A549 treated with CORT108297 at 1 μM for 4 hours (cell line): ENCODE measurements at places on chromosomes 1 and 21. TPM values are rescaled to one million over a fixed set of nuclear protein-coding genes. Genes with fewer than 3 reads are reported as not detected.

BSND gene
- 0.02 TPM in 1 of 5 replicates, not detected in the others for total RNA-seq

PCSK9 gene
- total RNA-seq, result 2.0 to 4.6 TPM (median 3.5 TPM) in 5 replicates

CFHR5 gene
- not detected in 5 replicates for total RNA-seq

RNU1-2 gene
- 11.7 TPM in 1 of 5 replicates, not detected in the others for total RNA-seq

DAB1 gene
- not detected in 5 replicates for total RNA-seq

RAB7B gene
- 1.0 to 2.8 TPM (median 1.7 TPM) in 5 replicates for total RNA-seq

DNM3 gene
- total RNA-seq, result 0.44 to 1.1 TPM (median 0.75 TPM) in 5 replicates

SPRR3 gene
- not detected in 5 replicates for total RNA-seq

ZBTB8B gene
- under 0.01 TPM in 1 of 5 replicates, not detected in the others for total RNA-seq

KIF17 gene
- total RNA-seq, result 1.1 to 1.6 TPM (median 1.5 TPM) in 5 replicates
